ENCODE measurements at places on chromosomes 12 and 14.

- no peak for DNase-seq
Measured at GRCh38 chr12:26701604-26702215, 131.3 kb downstream of the ITPR2 start.

DNA sequence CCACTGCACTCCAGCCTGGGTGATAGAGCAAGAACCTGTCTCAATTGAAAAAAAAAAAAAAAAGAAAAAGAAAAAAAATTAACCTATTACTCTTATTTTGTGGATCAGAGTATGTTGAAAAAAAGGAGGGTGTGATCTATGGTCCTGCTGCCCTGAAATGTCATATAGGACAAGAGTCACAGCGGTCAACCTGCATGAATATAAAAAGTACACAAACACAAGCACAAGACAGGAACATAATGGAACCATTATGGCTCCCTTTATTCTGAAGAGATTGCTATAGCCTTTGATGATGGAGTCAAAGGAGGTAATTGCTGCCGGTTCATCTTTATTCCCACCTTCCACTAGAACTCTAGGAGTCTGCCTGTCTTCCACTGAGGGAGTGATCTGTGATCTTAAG lies 96.9 kb downstream of the NTN4 start:
- DNase-seq, result no peak

GRCh38 chr12:19220205-19220604 lies 90.7 kb downstream of the PLEKHA5 start:
- DNase-seq, result no peak

DNA sequence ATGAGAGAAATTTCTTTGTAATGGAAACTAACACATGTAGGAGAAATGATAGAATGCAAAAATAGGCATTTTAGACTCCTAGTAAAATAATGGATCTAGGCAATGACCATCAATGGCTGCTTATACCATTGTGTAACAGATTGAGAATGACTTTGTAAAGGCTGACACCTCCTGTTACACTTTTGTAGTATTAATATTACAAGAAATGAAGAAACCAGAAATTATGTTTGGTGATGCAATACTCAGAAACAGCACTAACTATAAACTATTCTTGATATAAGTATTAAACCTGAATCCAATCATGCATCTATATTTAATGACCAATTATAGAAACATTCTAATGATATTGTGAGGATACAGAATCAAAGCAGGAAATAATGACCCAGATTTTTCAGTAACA lies 108.5 kb upstream of the CNTN1 start:
- no peak for DNase-seq

- DNase-seq, result no peak
Measured at GRCh38 chr12:19021240-19021639, 108.3 kb upstream of the PLEKHA5 start.

DNA sequence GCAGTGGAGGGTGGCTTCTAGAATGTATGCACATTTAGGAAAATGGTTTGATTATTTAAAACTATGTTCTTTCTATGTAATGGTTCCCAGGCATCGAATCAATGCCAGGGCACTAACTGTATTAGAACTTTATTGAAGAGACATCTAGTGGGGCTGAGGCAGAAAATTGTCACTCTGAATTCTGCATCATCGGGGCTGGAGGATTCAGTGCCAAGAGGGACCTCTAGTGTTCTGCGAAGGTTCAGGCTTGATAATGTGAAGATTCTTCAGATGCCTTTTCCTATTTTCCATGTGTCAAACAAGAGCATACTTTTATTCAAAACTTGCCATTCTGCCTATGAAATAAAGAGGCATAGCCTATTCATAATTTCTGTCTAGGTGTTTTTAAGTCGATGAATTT lies 146.3 kb downstream of the CAND1 start:
- DNase-seq, result no peak

- no peak for DNase-seq
Measured at GRCh38 chr14:100740196-100740825, 13.6 kb downstream of the DLK1 start.

- no peak for DNase-seq
Measured at GRCh38 chr12:16238661-16239060, 38.8 kb downstream of the SLC15A5 start.

GRCh38 chr14:58912287-58912686 lies 274.5 kb downstream of the DACT1 start:
- DNase-seq, result no peak

GRCh38 chr12:113249546-113249945 lies 28.3 kb downstream of the TPCN1 start:
- no peak for DNase-seq

DNA sequence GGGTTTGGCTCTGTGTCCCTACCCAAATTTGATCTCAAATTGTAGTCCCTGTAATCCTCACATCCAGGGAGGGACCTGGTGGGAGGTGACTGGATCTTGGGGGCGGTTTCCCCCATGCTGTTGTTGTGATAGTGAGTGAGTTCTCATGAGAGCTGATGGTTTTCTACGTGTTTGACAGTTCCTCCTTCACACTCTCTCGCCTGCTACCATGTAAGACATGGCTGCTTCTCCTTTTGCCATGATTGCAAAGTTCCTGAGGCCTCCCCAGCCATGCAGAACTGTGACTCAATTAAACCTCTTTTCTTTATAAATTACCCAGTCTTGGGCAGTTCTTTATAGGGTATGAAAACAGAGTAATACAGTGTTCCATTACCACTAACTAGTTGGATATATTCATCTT lies 10.3 kb upstream of the LRRC23 start:
- no peak for DNase-seq

- no peak for DNase-seq
Measured at GRCh38 chr12:70842136-70842535, 78.4 kb downstream of the PTPRR start.

DNA sequence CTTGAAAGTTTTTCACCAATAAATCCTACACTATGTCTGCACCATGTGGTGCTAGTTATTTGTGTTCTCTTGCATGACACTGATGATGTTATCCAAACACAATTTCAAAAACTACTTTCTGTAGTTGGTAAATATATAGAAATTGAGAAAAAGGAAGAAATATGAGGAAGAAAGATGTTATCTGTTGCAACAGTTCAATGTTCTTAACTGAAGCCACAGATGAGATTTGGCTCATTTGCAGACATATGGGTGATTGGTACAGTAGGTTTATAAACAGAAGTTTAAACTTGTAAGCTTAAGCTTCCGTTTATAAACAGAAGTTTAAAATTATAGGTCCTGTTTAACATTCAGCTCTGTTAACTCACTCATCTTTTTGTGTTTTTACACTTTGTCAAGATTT lies at the start of gene CLEC12A:
TSS of gene CLEC12A (plus strand) at position 229 of the 400 bp plus-strand sequence. CDS start 188 bp downstream, outside the sequence.
- no peak for DNase-seq

Measured in activated CD8-positive, alpha-beta memory T cell treated with anti-CD3 and anti-CD28 coated beads for 4 hours (primary cell).